ENCODE measurements at places on chromosomes 5 and 9.

DNA sequence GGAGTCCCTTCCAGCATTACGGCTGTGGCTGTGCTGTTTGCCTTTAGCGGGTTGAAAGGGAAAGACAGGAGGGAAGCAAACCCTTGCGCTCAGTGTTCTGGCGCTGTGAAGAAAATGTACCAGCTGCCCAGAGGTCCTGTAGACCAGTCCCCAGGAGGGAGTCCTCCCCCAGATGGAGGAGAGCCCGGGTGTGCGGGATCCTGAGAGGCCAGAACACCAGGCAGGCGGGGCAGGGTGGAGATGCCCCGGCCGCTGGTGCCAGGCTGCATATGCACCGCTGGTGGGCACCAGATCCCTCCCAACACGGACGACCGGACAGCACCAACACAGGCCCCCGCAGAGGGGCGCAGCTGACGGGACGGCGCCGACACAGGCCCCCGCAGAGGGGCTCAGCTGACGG is 37.2 kb upstream of the SLC9A3 start:
- H3K27me3 ChIP-seq: no peaks in the 10 kb centered on the region
- no peak for DNase-seq
- H3K4me3 ChIP-seq: no peak overlapping the region

DNA sequence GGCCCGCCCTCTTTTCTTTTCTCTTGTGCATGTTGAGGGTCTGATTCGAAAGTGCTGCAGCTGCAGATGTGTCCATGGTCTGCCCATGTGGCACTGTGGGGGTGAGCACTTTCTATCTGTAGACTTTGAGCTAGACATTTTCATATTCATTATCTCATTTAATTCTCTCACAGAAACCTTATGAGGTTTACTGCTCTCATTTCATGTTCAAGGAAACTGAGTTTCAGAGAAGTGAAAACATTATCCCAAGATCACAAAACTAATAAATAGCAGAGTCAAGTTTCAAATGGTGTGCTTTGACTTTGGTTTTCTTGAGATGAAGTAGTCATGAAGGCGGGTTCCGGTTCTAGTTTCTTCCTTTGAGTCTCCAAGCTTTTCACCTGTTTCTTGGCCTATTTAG is 536.5 kb upstream of the ZNF462 start:
- no peaks in the 10 kb centered on the region for H3K4me1 ChIP-seq
- H3K27ac ChIP-seq: no peak overlapping the region
- no peaks in the 10 kb centered on the region for H3K36me3 ChIP-seq

GRCh38 chr5:169538944-169539343 is 44.6 kb upstream of the SPDL1 start:
- H3K4me1 ChIP-seq: no peaks in the 10 kb centered on the region
- no peaks in the 10 kb centered on the region for H3K27me3 ChIP-seq
- no peaks in the 10 kb centered on the region for H3K36me3 ChIP-seq
- no peak overlapping the region for H3K27ac ChIP-seq
- no peak for DNase-seq

GRCh38 chr9:111527347-111527746 is 2.4 kb downstream of the ZNF483 start:
- no peak for DNase-seq
- no peaks in the 10 kb centered on the region for H3K27me3 ChIP-seq
- peaks cover 5% of the 10 kb centered on the region for H3K4me1 ChIP-seq
- H3K27ac ChIP-seq: no peak overlapping the region
- H3K4me3 ChIP-seq: no peak overlapping the region
- peaks cover 20% of the 10 kb centered on the region for H3K36me3 ChIP-seq

GRCh38 chr9:93904649-93905472 is 50.3 kb downstream of the BARX1 start:
- no peaks in the 10 kb centered on the region for H3K4me1 ChIP-seq
- no peak for DNase-seq
- H3K4me3 ChIP-seq: no peak overlapping the region
- H3K27me3 ChIP-seq: no peaks in the 10 kb centered on the region
- H3K27ac ChIP-seq: no peak overlapping the region

DNA sequence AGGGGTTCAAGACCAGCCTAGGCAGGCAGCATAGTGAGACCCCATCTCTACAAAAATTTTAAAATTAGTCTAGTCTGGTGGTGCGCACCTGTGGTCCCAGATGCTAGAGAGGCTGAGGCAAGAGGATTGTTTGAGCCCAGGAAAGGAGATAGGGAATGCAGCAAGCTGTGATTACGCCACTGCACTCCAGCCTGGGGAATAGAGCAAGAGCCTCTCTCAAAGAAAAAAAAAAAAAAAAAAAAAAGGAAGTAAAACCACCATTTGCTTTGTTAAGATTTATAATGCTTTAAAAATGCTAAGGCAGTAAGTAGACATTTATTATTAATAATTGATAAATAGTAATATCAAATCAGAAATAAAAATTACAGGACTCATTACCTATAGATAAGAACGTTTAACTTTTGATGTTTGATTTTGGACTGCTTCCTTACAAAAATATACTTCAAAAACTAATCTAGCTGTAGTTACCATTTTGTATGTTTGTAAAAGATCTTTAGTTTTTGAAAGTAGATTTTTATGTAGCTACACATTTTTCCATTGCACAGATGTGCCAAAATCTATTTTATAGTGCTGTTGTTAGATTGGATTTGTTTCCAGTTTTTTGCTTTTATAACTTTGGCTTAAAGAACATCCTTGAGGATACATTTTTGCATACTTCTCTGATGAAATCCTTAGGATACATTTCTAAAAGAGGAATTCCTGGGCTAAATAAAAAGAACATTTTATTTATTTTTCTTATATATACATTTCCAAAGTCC is 86.4 kb downstream of the INIP start:
- no peaks in the 10 kb centered on the region for H3K36me3 ChIP-seq
- H3K27ac ChIP-seq: no peak overlapping the region
- no peaks in the 10 kb centered on the region for H3K4me1 ChIP-seq

DNA sequence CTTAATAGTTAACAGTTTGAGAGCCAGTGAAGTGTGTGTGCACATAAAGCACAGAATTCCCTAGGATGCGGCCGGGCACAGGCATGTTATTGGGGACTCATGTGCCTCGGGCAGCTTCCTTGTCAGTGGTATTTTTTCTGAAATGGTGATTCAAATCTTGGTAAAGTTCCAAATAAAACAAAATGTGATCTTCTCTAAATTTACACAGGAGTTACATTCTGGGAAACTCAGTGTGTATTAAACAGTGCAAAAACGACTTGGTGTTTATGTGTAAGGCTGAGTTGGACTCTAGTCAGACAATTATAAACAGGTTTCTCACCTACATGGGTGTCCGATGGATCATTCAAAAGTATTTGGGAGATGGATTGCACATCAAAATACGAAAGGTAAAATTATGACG is 48.9 kb downstream of the BOD1 start:
- H3K36me3 ChIP-seq: no peaks in the 10 kb centered on the region
- no peak overlapping the region for H3K4me3 ChIP-seq
- no peak overlapping the region for H3K27ac ChIP-seq
- H3K4me1 ChIP-seq: no peaks in the 10 kb centered on the region
- DNase-seq: no peak

- H3K4me1 ChIP-seq: no peaks in the 10 kb centered on the region
- no peak overlapping the region for H3K4me3 ChIP-seq
- H3K27me3 ChIP-seq: no peaks in the 10 kb centered on the region
- H3K36me3 ChIP-seq: no peaks in the 10 kb centered on the region
These were observed 26.4 kb upstream of the RXRA start for GRCh38 chr9:134299883-134300282.

GRCh38 chr9:126417043-126417442 is 90.4 kb downstream of the MVB12B start:
- no peak overlapping the region for H3K27ac ChIP-seq
- H3K36me3 ChIP-seq: peaks cover 3% of the 10 kb centered on the region
- no peak for DNase-seq
- no peaks in the 10 kb centered on the region for H3K4me1 ChIP-seq
- H3K4me3 ChIP-seq: no peak overlapping the region
- no peaks in the 10 kb centered on the region for H3K27me3 ChIP-seq

GRCh38 chr5:171899792-171900191 is 106.6 kb downstream of the FBXW11 start:
- no peak overlapping the region for H3K4me3 ChIP-seq
- no peaks in the 10 kb centered on the region for H3K27me3 ChIP-seq
- no peaks in the 10 kb centered on the region for H3K4me1 ChIP-seq
- no peak overlapping the region for H3K27ac ChIP-seq
- no peak for DNase-seq

DNA sequence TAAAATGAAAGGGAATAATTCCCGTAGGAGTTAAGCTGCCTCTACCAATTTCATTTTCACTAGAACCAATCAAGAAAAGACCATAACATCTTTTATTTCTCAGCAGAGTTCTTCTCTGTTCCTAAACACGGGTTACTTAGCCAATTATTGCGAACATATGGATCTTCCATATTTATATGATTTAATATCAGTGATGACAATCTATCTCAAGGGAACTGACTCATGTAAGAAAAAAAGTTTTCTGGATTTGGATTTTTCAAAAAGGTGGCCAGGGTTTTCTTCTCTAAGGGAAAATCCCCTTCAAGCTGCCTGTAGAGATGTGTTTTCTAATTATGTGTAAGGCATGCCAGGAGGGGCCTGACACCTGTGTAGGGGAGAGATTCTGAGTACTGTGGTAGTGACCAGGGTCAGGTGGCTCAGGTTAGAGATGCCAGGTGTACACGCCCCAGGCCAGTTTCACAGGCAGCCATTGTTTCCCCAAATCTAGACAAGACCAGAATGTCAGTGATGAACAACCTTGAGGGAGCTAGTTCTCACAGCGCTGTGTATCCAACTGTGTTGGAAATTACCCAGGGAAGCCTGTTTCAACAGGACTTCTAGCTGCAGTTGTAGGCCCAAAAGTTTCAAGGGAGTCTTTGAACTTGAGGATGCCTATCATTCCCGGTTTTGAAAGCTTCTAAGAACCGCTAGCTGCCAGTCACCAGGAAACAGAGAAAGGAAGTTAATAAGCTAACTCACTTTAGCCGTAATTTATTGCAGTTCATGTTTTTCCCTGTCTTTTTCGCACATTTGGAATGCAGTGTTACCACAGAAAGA is 572.5 kb upstream of the RGMB start:
- no peak overlapping the region for H3K4me3 ChIP-seq
- H3K27ac ChIP-seq: no peak overlapping the region
- H3K36me3 ChIP-seq: no peaks in the 10 kb centered on the region
- DNase-seq: no peak

DNA sequence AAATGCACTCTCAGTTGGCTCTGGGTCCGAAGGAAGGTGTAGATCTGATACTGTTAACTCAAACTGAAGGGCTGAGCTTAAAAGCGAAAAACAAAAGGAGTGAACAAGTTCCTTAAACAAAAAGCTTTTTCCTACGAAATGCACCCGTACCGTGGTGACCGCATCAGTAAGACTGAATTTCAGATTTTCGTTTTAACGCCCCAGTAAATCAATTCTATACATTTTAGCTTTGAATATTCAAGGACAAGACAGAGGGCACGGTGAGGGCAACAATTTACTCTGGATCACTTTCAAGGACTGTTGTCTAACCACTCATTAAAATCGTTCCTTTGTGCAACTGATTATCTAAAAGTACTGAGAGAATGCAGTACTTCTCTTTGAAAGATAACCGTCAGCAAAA is 1.9 kb downstream of the HOMER1 start:
- H3K27me3 ChIP-seq: no peaks in the 10 kb centered on the region
- peaks cover 39% of the 10 kb centered on the region for H3K4me1 ChIP-seq
- peak overlapping the region; percentile 80 for H3K4me3 ChIP-seq
- no peak for DNase-seq

GRCh38 chr9:117245175-117245829 is 169.6 kb downstream of the ASTN2 start:
- no peaks in the 10 kb centered on the region for H3K27me3 ChIP-seq
- no peaks in the 10 kb centered on the region for H3K4me1 ChIP-seq
- no peak overlapping the region for H3K27ac ChIP-seq
- DNase-seq: no peak

DNA sequence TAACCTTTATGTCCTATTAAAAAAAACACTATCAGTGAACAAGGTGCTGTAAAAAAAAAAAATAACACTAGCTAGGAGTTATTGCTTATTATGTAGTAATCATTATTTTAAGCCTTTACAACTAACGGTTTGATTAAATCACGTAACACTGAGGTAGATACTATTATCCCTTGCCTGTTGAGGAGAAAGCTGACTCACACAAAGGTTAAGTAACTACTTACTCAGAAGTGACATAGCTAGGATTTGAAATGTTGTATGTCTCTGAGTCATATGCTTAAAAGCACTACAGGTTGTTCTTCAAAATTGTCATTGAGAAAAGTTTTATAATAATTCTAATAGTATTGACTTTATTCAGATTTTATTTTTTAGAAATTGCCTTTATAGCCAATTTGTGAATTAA is 8.8 kb downstream of the TENT2 start:
- no peak overlapping the region for H3K27ac ChIP-seq
- no peak for DNase-seq
- H3K4me3 ChIP-seq: no peak overlapping the region
- peaks cover 36% of the 10 kb centered on the region for H3K36me3 ChIP-seq
- no peaks in the 10 kb centered on the region for H3K27me3 ChIP-seq

DNA sequence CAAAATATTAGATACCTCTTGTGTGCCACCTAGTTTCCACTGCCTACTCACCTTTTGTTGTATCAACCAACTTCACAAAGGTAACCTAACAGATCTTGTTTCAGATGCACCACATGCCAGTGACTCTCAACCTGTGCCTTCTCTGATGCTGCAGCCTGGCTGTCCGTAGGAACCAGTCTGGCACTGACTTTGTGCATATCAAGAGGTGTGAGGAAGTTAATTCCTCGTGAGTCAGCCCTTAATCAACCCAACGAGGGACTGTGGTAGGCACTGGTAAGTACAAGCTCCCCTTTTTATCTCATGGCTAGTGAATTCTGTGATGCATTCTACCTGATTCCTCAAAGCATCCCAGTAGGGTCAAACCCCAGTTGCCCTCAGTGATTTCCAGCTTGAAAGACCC is 215.4 kb upstream of the CTNND2 start:
- no peaks in the 10 kb centered on the region for H3K36me3 ChIP-seq
- H3K27ac ChIP-seq: no peak overlapping the region
- no peaks in the 10 kb centered on the region for H3K4me1 ChIP-seq
- no peak for DNase-seq
- no peak overlapping the region for H3K4me3 ChIP-seq
- H3K27me3 ChIP-seq: no peaks in the 10 kb centered on the region

All from thoracic aorta (tissue), 2 donors.